ENCODE measurements at places on chromosomes 12 and 14.

GRCh38 chr14:77882098-77882497 is 82.2 kb downstream of the ADCK1 start:
- no peak for DNase-seq

DNA sequence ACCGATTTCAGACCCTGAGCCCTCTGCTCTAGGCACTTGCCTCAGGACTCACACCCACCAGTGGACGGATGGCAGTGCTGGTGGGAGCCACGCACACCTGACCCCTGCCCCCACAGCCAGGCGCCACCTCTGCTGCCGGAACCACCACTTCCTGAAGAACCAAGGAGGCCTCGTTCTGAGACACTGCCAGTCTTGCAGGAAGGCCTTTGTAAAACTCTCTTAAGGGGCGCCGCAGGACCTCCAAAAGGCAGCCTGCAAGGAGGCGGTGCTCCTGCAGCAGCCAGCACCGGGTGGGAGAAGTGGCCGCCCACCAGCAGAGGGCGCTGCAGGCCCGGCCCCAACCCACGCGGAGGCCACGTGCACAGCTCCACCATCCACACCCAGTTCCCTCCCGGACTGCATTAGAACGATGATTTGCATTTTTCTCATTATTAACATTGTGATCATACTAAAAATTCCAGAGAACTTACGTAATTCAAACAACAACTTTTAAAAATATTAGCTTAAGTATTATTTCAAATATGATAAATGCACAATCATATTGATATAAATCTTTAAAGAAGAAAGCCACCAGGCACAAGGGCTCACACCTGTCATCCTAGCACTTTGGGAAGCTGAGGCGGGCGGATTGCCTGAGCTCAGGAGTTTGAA is 12.8 kb downstream of the STX2 start:
- DNase-seq, result peak; percentile 74

DNA sequence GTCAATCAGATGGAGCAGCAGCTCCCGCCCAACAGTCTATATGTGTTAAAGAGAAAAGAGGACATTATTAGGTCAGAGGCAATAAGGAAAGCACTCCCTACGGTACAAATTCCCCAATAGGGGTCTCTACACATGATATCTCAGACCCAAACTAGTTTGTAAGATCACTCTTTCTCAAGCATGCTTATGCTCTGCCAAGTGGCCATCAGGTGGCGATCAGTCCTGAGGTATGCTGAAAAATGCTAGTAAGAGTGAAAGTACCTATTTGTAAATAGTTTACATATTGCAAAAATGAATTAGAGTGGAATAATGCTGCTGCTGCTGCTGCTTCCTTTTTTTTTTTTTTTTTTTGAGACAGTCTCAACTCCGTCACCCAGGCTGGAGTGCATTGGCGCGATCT is 61.0 kb downstream of the CPM start:
- DNase-seq, result peak; percentile 44

DNA sequence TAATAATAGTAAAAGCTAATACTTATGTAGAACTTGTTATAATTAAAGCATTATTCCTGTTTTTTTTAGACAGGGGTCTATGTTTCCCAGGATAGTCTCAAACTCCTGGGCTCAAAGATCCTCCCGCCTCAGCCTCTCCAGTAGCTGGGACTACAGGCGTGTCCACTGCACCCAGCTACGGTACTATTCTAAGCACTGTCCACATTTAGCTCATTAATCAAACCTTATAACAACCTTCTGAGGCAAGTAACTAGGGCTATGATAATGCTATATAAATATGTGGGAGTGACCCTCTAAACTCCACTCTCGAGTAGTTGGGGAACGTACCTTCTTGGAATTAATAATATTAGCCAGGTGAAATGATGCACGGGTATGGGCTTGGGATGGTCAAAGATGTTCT is 60.7 kb upstream of the NR2C1 start:
- DNase-seq, result no peak

- DNase-seq, result no peak
Measured at GRCh38 chr14:68449561-68450181, 343.2 kb downstream of the ZFP36L1 start.

DNA sequence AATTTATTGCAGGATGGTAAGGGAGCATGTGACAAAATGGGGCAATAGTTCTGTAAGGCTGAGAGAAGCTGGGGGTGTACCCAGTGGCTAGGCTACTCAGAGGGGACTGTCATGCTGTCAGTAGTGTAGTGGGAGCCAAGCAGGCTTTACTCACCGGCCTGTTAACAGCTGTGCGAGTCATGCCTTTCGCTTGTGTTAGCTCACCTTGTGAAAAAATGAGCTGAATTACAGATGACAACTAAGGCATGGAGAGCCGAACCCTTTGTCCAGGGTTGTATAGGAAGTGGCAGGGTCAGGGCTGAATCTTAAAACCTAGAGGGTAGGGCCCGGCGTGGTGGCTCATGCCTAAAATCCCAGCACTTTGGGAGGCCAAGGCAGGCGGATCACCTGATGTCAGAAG is 37.9 kb downstream of the SH2B3 start:
- DNase-seq, result peak; percentile 91

- DNase-seq, result no peak
Measured at GRCh38 chr12:19220852-19221466, 91.4 kb downstream of the PLEKHA5 start.

GRCh38 chr12:125124320-125124966 is 59.2 kb downstream of the AACS start:
- DNase-seq, result no peak

GRCh38 chr14:94009767-94010166 is 12.7 kb downstream of the CCDC197 start:
- DNase-seq, result no peak

DNA sequence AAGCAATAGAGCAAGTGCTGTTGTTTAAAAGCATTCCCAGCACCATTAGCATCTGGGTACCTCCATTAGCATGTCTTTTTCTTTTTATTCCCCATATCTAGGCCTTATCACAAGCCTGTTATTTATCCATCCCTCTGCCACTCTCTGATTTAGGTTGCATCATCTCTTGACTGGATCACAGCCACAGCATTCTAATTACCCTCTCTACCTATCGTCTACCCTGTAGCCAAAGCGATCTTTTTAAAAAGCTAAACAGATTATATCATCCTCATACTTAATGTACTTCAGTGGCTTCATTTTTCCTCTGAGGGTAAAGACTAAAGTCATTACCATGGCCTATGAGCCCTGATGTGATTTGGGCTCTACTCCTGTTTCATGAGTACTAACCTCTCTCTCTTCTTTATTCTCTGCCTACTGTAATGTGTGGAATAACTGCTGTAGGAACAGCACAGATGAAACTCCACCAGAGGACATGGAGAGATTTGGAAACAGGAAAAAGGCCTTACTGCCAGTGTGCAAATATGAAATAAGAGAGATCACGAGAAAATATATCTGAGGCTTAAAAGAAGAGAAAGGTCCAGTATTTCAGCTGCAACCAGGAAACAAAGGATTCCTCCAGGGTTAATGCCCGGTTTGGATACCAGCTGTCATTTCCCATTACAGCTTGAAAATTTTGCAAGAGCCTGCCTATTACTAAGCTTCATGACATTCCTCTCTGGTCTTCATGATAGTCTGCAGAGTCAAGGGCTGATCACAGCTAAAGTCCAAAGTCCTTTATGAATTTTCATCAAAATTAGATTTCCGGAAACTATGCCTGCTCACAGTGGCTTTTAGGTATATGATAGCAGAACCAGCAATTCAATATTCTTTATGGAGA is 422.5 kb upstream of the PDE3A start:
- DNase-seq, result no peak

- peak; percentile 60 for DNase-seq
Measured at GRCh38 chr12:63021116-63021515, 86.2 kb upstream of the PPM1H start.

GRCh38 chr12:118404876-118405521 is 28.6 kb downstream of the SUDS3 start:
- DNase-seq, result peak; percentile 58

- DNase-seq, result no peak
Measured at GRCh38 chr12:13141686-13142085, 38.2 kb upstream of the GSG1 start.

- no peak for DNase-seq
Measured at GRCh38 chr12:124952801-124953200, 36.1 kb downstream of the DHX37 start.

- DNase-seq, result no peak
Measured at GRCh38 chr14:31921721-31922120, 155.4 kb upstream of the ARHGAP5 start.

DNA sequence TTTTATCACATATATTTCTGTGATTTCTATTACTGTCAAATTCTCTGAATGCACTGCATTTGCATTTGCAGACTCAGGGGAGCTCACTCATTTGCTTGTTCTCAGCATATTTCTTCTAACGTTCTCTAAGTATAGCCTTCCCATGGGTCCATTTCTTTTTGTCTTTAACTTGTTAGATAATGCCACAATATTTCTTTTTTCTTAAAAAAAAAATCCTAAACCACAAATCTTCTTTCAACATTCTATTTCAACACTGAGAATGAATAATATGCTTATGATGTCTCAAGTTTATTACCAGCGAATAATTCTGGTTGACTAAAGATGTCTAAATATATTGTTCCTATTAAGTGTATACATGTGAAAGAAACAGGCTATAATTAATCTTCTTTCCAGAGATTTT is 200.2 kb downstream of the ANO6 start:
- peak; percentile 40 for DNase-seq

DNA sequence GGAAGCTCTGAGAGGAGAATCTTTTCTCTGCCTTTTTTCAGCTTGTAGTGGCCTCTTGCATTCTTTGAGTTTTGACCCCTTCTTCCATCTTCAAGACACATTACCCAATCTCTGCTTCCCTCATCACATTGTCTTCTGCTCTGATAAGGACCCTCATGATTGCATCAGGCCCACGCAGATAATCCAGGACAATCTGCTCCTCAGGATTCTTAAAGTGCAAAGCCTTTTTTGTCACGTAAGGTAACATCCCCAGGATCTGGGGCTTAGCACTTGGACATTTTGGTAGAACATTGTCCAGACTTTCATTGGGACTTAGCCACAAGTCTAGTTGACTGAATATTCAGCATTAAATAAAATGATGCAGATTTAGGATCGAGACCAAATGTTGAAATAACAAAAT is 521.2 kb downstream of the RMST start:
- no peak for DNase-seq

DNA sequence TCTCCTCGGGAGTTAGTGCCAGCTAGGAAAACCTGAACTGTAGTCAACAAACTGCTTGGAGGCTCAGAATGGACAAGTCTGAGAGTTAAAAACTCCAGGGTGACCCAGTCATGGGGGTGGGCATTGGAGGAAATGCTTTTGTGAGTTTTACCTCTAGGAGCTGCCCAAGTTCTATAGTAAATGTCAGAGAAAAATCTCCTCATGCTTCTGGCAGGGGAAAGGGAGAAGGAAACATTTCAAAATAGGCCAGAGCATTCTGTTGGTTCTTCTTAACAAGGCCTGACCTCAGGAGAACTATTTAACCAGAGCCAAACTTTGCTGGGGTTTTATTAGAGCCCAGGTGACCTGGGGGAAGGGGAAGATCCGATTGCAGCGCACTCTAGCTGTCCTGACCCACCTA is 12.3 kb downstream of the NINJ2 start:
- DNase-seq, result peak; percentile 42

DNA sequence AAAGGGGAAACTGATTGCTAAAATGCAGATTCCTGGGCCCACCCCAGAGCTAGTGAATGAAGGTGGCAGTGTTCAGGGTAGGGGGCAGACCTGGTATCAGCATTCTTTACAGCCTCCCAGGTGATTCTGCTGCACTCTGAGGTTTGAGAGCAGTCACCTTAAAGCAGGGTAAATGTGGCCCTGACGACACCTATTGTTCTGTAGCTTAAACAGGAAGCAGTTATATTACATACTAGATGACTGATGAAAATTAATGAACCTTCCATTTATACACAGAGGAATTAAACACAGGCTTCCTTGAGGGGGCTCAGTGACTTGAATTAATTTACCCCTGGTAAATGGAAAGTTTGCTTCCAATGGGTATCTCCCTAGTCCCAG is 25.3 kb downstream of the NUAK1 start:
- no peak for DNase-seq

DNA sequence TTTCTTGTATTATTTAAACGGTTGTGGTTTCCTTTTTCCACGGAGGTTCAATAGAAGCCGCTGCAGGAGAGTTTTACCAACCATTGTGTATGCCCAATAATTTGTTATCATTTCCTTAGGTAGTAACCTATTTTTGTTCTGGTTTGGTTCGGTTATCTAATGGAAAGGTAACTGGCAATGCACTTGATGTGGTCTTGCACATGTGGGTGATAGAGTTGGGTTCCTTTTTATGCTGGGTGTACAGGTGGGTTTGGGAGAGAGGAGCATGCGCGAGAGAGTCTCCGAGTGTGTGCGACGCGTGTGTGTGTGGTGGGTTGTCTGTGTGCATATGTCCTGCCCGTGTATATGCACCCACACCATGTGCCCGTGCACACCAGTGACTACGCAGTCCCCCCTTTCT is 102.7 kb upstream of the FKBP4 start:
- DNase-seq, result no peak

- DNase-seq, result no peak
Measured at GRCh38 chr12:11973396-11973795, 97.3 kb upstream of the BCL2L14 start.

DNA sequence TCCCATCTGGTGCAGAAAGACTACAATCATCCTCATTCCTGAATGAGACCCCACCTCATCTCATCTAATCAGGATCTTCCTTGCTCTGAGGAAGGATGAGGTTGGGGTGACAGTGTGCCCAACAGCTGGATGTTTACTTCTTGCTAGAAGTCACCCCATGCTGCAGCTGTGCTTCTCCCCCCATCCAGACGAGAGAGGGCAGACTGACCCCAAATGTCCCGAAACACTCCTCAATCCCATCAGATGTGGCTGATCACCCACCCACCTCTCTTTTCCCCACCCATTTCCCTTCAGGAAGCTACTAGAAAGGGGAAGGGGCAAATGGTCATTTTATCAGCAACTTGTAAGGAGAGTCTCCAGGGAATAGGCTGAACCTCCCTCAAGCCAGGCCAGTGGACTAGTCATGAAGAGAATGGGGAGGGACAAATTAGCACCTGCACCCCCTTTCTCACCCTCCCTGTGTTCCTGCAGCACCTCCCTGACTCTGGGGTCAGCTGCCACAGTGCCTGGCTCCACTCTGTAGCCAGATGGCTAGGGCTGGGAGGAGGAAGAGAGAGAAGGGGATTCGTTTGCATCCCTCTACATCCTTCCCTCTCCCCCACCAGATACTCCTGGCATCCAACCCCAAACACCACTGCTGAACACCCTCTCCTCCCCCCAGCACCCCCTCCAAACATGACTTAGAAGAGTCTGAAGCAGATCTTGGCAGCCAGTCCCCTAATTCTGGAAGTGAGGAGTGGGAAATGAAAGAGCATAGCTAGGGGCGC is 2.8 kb upstream of the BAZ2A start:
- DNase-seq, result no peak

- DNase-seq, result no peak
Measured at GRCh38 chr14:91899213-91899612, 31.9 kb upstream of the TC2N start.
